Caco-2 (cell line): ENCODE measurements at places on chromosomes 13 and 19.

DNA sequence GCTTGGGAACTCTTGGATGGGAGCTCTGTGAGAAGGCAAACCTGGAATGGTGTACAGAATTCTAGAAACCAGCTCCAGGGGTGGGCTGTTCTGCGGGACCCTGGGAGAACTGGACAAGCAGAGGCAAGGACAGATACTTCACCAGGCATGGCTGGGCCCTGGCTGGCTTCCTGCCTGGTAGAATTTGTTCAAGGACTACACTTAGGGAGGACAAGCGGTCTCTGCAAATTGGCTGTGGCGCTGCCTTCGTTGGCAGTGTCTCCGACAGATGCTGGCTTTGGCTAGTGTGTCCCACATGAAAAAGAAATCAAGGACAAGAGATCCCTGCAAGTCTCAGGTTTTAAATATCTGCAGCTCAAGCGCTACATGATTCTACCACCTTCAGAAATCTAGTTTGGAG is 12.4 kb downstream of the CEBPG start:
- DNase-seq: peak; percentile 22

GRCh38 chr13:90477216-90477615 is 870.3 kb upstream of the MIR17HG start:
- DNase-seq: no peak

DNA sequence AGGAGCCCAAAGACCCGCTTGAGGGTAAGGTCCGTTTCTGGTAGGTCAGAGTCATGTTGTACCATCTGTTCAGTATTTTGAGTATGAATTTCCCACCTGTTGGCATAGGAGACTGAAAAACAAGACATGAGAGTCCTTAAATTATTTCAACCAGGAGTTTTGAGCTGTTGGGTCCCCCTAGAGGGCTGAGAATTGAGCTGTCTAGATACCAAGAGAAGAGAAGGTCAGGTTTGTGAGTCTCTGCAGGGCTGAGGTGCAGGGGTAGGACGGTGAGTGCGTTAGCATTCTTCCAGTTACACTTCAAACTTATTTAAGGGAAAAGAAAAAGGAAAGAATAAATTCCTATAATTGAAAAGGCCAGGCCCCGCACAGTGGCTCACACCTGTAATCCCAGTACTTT is 5.0 kb downstream of the CBLC start:
- no peak for DNase-seq

DNA sequence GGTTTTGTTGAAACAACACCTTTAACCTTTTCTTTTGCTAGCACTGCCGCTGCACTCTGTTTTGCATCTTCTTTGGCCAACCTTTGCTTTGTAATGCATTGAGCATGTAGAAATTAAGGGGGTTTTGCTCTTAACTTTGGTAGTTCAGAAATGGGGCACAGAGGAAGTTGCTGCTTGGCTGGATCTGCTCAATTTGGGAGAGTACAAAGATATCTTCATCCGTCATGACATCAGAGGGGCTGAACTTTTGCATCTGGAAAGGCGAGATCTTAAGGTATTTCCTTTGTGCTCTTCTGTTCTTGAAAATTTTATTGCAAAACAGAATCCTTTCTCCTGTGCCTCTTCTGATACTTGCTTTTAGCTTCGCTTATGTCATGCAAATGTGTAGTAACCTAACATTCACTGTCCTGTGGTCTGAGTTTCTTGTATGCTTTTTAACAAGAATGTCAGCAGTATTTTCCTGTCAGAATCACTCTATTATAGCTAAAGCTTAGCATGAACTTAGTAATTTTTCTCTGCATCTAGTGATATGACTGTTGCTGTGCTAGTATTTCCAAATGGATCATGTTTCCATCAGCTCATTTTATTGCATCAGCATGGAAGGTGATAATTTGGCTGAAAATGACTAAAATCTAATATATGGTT is 50.7 kb upstream of the AKAP11 start:
- no peak for DNase-seq

- DNase-seq: no peak
Measured at GRCh38 chr13:46303742-46304385, 83.2 kb downstream of the RUBCNL start.
